ENCODE measurements at places on chromosomes 3 and 15. TPM values are rescaled to one million over a fixed set of nuclear protein-coding genes. Genes with fewer than 3 reads are reported as not detected.

Gene PLA2G4B
- total RNA-seq = 3.8 TPM

Gene CRELD1
- total RNA-seq = 19.9 TPM

Gene SLC28A2
- not detected for total RNA-seq

Gene POPDC2
- 0.93 TPM for total RNA-seq

Gene DAPK2
- total RNA-seq = 4.6 TPM

Gene TAGLN3
- not detected for total RNA-seq

Gene PPARG
- total RNA-seq = 12.4 TPM

Gene FBXW12
- not detected for total RNA-seq

Gene TM4SF1
- total RNA-seq = 20.1 TPM

Gene KIF23
- total RNA-seq = 50.2 TPM

Gene IL5RA
- total RNA-seq = not detected

Gene MYO5C
- total RNA-seq = 29.4 TPM

Gene ZBTB47
- 10.9 TPM for total RNA-seq

Gene ZNF501
- total RNA-seq = 0.40 TPM

Gene TMEM158
- total RNA-seq = 1.9 TPM

Gene IP6K1
- 43.4 TPM for total RNA-seq

Gene CP
- not detected for total RNA-seq

Gene LRRC49
- 6.9 TPM for total RNA-seq

Gene PPM1L
- total RNA-seq = 1.7 TPM

Gene TGM5
- total RNA-seq = 0.12 TPM

Gene GPR156
- 1.0 TPM for total RNA-seq

Gene CDHR4
- 0.44 TPM for total RNA-seq

Gene PLXND1
- total RNA-seq = 5.6 TPM

Gene BOC
- total RNA-seq = 1.8 TPM

Gene SLC27A2
- 0.84 TPM for total RNA-seq

Gene DYNLT2B
- total RNA-seq = 22.3 TPM

Gene CHL1
- not detected for total RNA-seq

Gene TMEM42
- 27.8 TPM for total RNA-seq

Gene C3orf20
- total RNA-seq = not detected

Gene GOLGB1
- total RNA-seq = 66.9 TPM

Gene TLR9
- total RNA-seq = not detected

Gene ADGRG7
- not detected for total RNA-seq

Gene HACL1
- 19.6 TPM for total RNA-seq

Gene XYLB
- 4.4 TPM for total RNA-seq

Gene BFSP2
- total RNA-seq = not detected

Gene ROPN1B
- total RNA-seq = not detected

Gene CX3CR1
- not detected for total RNA-seq

Gene SYNPR
- total RNA-seq = not detected
